GOT3 (cell line): ENCODE measurements at places on chromosomes 12 and 14.
A peak's percentile ranks its signal among the peaks of the same experiment; 100 is the strongest.

DNA sequence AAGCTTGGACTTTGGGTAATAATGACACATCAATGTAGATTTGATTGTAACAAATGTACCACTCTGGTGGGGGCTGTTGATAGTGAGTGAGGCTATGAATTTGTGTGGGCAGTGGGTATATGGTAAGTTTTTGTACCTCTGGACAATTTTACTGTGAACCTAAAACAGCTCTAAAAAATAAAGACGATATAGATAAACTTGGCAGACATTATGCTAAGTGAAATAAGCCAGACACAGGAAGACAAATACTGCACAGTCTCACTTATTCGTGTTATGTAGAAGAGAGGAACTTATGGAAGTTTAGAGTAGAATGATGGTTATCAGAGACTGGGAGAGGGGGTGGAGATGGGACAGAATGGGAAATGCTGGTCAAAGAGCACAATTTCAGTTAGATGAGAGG lies 8.7 kb downstream of the KRT6C start:
- DNase-seq, result no peak

DNA sequence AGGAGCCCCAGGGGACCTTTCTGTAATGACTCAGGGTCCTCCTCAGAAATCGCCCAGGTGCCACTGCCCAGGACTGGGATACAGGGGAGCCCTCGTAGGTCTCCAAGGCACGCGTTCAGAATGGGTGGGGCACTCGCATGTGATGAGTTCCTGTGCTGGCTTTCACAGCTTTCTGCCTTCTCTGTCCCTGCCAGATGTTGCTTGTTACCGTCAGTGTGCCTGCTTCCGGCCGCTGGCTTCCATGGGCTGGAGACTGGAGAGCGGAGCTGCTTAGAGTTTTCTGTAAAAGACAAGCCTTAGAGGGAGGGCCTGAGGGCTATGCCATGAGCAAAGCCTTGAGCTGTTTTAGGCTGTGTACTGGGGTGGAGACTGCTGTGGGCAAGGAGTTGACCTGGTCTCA lies 75.0 kb upstream of the SLC24A4 start:
- DNase-seq, result no peak

GRCh38 chr14:88185843-88186242 lies 137.2 kb downstream of the KCNK10 start:
- DNase-seq, result no peak

- peak; percentile 25 for DNase-seq
These were observed 1494.7 kb upstream of the TMEM132C start for GRCh38 chr12:126772171-126772864.

GRCh38 chr12:130041983-130042812 lies 120.1 kb upstream of the FZD10 start:
- DNase-seq, result no peak

- no peak for DNase-seq
These were observed 306.8 kb upstream of the LRFN5 start for GRCh38 chr14:41299924-41300323.
